EL (cell line): ENCODE measurements at places on chromosomes 1 and 21.

DNA sequence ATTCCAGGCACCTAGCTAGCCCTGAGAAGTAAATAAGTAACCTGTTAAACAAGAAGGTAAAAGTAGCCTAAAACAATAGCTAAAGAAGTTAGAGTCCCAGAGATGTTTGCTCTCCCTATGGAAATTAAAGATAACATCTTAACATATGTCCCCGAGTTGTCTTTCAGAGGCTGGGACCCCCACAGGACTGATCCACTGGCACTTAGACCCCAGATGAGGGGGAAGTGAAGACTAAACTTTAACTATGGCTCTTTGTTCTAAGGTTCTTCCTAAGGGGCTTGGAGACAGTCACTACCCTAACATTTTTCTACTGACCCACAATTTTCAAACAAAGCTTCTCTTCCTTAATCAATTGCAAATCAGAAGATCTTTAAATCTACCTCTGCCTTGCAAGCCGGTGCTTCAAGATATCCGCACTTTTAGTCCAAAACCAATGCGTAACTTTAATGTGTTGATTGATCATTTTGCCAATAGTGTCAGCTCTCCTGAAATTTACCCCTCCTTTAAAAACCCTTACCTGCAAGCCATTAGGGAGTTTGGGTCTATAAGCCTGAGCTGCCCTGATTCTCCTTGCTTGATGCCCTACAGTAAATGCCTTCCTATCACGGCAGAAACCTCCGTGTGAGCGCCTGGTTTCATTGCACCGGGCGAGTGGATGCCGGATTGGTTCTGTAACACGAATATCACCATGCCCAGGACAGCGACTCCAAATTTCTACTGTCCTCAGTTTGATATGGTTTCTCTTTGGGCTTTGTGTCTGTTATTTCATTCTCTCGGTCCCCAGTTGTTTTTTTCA lies 404.4 kb downstream of the SIPA1L2 start:
- no peak for DNase-seq

- peak; percentile 54 for DNase-seq
These were observed 544.9 kb upstream of the NEGR1 start for GRCh38 chr1:72827278-72827677.

DNA sequence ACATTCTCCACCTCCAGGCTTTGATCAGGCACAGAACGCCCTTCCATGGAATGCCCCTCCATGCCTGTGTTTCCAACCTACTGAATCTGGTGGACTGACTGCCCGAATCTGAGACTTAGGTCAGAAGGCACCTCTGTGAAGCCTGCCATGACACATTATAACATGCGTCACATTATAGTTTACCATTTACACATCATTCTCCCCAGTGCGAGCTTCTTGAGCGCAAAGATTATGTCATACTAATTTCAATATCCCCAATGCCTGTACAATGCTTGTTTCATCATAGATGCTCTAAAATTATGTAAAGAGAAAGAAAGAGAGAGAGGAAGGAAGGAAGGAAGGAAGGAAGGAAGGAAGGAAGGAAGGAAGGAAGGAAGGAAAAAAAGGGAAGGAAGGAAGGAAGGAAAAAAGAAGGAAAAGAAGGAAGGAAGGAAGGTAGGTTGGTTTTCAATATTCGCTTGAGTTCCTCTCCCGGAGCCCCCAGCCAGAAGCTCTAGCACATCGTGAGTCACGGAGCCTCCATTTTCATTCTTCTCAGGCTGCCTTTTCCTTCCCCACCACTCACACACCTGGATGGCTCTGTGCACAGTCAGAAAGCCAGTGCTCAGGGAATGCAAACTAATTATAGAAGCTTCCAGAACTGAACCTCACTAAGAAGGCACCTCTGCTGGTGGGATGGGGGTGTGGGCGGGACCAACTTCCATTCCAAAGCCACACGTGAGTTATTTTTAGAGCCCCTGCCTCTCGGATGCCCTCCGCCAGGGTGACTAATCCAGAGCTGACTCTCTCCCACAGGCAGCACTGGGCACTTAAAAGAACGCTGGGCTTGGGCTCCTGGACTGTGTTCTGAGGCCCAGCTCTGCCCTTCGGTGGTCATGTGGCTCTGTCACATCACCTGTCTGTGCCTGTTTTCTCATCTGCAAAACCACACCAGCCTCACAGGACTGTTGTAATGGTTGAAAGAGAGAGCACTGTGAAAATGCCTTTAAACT lies 27.4 kb downstream of the LAMB3 start:
- peak; percentile 31 for DNase-seq

GRCh38 chr1:185053204-185053603 lies 7.8 kb downstream of the RNF2 start:
- DNase-seq = no peak

DNA sequence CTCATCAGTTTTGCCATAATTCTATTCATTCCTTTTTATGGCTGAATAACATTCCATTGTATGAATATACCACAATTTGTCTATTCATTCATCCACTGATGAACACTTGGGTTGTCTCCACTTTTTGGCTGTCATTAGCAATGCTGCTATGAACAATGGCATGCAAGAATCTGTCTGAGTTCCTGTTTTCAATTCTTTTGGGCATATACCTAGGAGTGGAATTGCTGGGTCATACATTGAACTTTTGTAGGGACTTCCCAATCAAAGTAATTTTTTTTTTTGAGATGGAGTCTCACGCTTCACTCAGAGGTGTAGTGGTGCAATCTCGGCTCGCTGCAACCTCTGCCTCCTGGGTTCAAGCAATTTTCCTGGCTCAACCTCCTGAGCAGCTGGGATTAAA lies 34.9 kb downstream of the AADACL4 start:
- DNase-seq = no peak

- peak; percentile 49 for DNase-seq
These were observed 14.9 kb upstream of the MED18 start for GRCh38 chr1:28313702-28314546.

DNA sequence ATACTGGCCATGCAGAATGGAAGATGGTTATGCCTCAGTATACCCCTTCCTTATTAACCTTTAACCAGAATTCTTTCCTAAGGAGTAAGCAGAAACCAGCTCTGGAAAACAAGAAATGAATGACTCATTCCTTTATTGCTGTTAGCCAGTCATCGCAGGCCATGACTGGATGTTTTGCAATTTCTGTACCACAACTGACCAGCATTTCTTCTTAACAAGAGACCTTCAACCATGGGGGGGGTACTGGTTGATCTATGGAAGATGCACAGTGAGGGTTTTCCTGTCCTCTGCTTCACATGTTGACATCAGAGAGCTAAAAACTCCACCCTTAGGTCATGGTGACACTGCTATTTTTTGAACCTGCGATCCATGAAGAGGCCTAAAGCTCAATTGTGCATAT lies 28.0 kb upstream of the RNF2 start:
- DNase-seq = peak; percentile 89

- no peak for DNase-seq
These were observed 12.1 kb downstream of the USP24 start for GRCh38 chr1:55203064-55203463.

GRCh38 chr1:108560189-108560873 lies 431 bp downstream of the EEIG2 start:
- DNase-seq = peak; percentile 31

- no peak for DNase-seq
These were observed 31.5 kb downstream of the BMP8A start for GRCh38 chr1:39522661-39523567.

DNA sequence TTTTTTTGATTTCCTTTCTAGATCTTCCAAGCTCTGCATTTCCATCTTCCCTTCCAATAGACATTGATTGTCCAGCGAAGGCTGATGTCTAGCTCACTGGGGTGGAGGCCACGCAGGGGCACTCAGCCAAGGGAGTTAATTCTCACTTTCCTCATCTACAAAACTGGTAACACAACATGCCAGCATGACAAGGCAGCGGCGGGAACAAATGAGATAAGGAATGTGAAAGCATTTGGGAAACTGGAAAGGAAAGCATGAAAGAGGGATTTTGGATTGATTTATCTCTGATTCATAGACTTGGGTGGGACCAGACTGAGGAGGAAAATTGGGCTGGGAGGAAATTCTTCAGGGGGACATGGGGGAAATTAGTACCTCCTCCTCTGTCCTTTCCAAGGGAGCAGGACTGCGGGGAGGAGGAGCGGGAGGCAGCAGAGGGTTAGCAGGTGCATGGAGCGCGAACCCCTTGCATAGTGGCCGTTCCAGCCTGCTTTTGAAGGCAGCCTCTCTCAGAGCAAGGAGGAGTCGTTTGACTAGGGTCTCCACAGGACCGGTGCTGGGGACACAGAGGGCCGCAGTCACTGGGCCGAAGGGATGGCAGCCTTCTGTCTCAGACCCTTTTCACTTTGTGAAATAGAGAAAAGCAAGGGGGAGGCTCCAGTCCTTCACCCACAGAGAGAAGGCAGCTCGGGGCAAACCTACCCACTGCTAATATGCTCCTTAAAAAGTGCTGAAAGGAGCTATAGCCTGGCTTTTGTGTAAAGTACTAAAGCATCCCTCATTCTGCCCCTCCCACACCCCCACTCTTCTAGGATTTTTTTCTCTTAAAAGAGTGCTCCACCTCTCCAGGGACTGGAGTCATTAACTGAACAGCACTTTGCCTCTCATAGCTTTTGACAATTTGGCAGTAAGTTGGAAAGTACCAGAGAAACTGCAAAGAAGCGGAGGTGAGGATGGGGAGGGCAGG lies 89.2 kb downstream of the PLXNA2 start:
- DNase-seq = no peak

DNA sequence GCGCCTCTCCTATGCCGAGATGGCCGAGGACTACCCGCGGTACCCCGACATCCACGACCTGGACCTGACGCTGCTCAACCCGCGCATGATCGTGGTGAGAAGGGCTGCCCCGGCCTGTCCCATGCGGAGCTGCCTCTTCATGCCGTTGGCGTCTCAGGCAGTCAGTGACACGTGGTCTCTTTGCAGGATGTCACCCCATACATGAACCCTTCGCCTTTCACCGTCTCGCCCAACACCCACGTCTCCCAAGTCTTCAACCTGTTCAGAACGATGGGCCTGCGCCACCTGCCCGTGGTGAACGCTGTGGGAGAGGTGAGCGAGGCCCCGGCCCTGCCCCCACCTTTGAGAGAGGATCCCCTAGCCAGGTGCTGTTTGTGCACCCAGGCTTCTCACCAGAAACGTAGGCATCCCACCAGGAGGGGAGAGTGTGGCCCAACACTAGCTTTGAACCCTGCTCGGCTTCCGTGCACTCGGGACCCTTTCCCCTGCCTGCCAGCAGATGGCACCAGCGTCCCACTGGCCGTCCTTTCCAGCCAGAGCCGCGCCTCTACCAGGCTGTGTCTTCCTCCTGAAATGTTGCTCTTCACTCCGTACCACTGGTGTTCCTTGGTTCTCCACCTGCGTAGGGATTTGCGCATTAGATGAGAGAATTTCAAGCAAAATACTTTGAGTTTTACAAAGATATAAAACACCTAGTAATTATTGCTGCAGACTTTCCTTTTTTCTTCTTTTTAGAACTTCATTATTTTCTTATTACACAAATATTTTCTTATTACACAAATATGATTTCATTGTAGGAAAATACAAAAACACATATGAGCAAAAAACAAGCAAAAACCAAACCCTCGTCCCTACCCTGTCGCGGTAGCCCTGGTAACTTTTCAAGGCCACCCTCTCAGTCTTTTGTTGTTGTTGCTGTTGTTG lies 9.0 kb downstream of the NPPA start:
- DNase-seq = peak; percentile 61

- DNase-seq = no peak
These were observed 365.8 kb upstream of the DPYD start for GRCh38 chr1:98286656-98287055.

GRCh38 chr1:237712586-237713157 lies 178.1 kb downstream of the ZP4 start:
- no peak for DNase-seq

- DNase-seq = no peak
These were observed 322.6 kb downstream of the LTN1 start for GRCh38 chr21:28669971-28670653.

DNA sequence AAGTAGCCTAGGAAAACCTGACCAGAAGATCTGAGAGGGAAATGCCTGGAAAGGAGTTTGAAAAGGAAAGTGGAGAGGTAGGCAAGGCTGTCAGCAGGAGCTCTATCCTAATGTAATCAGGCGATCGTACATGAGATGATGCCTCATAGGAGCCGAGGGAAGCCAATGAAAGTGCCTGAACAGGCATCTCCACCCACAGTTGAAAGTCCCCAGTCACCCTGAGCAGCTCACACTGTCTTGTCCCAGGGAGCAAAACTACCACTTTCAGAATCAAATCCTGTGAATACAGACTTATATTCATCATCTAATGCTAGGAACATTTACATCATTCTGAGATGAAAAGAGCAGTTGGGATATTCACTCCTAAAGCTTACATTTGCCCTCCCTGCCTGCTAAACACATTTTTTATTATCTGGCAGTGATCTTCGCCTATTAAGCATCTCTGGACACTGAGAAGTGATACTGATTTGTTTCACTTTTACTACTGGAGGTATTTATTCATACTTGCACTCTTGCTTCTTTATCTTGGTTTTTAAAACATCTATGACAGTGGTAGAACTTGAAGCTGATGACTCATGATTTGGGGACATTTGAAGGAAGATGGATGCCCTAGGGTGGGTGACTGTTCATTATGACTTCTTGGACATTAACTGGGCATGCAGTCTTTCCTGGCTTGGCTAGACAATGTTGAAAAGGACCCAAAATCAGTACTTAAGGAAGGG lies 221.6 kb downstream of the SEC16B start:
- DNase-seq = no peak

DNA sequence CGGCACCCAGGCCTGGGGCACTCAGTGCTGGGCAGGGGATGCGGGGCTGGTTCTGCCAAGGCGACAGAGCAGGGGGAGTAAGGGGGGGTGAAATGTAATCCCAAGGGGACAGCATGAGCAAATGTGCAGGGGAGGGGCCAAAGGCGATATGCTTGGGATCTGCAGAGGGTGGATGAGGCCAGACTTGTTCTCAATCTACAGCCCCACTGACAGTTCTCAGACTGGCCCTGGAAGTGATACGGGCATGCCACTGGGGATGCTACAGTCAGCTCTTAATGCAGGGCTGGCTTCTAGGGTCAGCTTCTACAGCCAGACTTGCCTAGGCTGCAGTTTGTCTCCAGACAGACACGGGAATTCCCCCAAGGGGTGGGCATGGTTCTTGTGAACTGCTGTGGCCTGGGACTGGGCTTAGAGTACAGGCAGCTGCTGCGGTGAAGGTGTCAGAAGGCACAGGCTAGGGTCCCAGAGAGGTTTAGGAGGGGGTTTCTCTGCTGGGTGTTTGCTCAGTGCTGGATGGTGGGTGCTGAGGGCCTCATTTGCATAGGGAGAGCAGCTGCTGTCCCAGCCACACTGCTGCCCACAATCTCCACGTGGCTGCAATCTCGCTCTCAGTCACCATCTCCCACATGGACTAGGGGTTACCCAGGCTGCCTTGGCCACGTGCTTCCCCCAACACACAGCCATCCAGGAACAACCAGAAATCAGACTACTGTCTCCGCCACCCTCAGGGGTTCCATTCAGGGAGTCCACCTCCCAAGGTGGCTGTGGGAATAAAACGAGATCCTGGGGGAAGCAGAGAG lies 190.1 kb downstream of the HIVEP3 start:
- no peak for DNase-seq

DNA sequence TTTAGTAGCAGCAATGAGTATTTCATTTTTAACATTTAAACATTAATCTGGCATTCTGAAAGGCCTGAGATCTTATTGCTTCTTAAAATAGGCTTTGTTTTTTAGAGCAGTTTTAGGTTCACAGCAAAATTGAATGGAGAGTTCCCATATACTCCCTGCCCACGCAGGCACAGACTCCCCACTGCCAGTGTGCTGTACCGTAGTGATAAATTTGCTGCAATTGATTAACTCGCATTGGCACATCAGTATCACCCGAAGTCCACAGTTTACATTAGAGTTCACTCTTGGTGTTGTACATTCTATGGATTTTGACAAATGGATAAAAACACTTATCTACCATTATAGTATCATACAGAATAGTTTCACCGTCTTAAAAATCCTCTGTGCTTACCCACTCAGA lies 71.8 kb upstream of the ERRFI1 start:
- DNase-seq = no peak

GRCh38 chr1:234721476-234722269 lies 111.7 kb upstream of the IRF2BP2 start:
- DNase-seq = peak; percentile 77
